Activated CD8-positive, alpha-beta memory T cell treated with anti-CD3 and anti-CD28 coated beads for 36 hours (primary cell): ENCODE measurements at places on chromosomes 12 and 14. TPM values are rescaled to one million over a fixed set of nuclear protein-coding genes. Genes with fewer than 3 reads are reported as not detected.

The ADAM20 gene
- 0.08 TPM for total RNA-seq

The OXA1L gene
- total RNA-seq, result 122 TPM

The SYCP3 gene
- 0.17 TPM for total RNA-seq

The EPYC gene
- not detected for total RNA-seq

The OR6C2 gene
- not detected for total RNA-seq

The UNG gene
- 96.7 TPM for total RNA-seq

The MYH6 gene
- total RNA-seq, result not detected

The INSM2 gene
- total RNA-seq, result not detected

The PPM1A gene
- total RNA-seq, result 52.6 TPM

The MSI1 gene
- 0.21 TPM for total RNA-seq

The NRIP2 gene
- not detected for total RNA-seq

The C12orf75 gene
- 63.8 TPM for total RNA-seq

The RIC8B gene
- total RNA-seq, result 9.6 TPM

The PPP1R13B gene
- total RNA-seq, result 12.7 TPM
